ENCODE measurements at places on chromosomes 6 and 20.

DNA sequence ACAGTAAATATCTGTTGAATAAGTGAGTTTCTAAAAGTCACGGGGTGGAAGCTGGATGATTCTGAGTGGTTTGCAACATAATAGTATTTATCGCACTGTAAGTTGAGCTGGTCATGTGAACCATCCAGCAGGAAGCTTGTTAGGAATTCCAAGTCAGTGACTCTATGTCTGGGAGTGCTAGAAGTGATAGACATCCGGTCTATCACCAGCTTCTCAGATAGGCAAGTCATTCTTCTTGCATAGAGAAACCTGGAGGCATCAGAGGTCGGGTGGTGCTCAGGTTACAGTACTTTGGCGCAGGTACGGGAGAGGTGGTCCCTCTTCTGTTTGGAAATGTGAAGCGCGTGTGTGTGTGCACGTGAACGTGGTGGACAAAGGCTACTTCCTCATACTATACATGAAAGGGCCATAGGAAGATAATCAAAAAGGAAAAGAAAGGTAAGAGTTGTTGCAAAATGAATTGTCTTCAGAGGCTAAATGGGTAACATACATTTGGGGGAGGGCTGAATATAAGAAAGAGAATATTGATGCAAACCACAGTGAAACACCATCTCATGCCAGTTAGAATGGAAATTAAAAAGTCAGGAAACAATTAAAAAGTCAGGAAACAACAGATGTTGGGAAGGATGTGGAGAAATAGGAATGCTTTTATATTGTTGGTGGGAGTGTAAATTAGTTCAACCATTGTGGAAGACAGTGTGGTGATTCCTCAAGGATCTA lies 299.3 kb upstream of the ZFP64 start:
- DNase-seq = no peak

GRCh38 chr20:8272766-8273165 lies 140.7 kb downstream of the PLCB1 start:
- DNase-seq = no peak

DNA sequence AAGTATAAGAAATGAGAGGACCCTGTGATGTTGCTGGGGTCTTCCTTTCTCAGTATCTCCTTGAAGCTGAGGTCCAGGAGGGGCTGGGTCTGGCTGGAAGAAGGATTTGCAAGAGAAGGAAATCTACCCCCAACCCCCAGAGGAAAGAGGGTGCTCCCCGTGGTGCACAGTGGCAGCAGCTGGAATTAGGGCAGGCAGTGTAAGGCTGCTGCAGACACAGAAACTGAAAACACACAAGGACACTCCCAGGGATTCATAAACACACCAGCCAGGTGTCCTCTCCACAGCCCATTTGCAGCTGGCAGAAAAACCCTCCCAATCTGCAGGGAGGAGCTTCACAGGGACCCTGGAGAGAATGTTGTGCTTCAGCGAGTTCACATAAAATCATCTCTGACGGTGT lies 297.2 kb downstream of the CDH26 start:
- DNase-seq = no peak

DNA sequence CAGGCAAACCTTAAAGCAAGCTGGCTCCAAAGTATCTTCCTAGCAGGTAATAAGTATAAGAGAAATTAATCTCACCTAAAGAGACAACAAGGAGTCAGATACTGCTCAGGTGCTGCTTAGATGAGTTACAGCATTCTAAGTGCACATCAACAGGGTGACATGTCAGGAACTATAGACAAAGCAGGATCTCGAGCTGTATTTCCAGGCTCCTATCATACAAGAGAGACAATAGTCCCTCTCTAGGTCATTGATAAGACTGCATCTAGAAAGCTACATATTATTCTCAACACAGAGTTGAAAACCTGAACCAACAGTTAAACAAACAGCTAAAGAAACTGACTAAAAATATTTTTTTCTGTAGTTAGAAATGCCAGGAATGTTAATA lies 3.9 kb downstream of the PTPRK start:
- no peak for DNase-seq

GRCh38 chr6:9468277-9468676 lies 946.6 kb downstream of the TFAP2A start:
- no peak for DNase-seq

DNA sequence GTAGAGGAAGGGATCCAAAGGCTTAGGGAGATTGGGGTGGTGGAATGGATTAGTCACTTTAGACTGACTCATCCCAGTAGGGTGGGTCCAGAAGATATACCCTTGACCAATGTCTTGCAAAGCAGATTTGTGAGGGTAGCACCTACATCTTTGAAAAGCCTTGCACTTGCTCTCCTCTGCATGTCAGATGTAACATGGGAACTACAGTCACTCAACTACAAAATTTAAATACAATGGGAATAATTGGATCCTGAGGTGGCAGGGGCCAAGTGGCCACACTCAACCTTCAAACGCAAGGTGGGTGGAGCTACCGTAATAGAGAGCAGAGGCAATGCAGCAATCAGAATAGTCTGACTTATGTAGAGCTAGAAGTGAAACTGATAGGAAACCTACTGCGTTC lies 71.2 kb downstream of the ME1 start:
- DNase-seq = no peak

DNA sequence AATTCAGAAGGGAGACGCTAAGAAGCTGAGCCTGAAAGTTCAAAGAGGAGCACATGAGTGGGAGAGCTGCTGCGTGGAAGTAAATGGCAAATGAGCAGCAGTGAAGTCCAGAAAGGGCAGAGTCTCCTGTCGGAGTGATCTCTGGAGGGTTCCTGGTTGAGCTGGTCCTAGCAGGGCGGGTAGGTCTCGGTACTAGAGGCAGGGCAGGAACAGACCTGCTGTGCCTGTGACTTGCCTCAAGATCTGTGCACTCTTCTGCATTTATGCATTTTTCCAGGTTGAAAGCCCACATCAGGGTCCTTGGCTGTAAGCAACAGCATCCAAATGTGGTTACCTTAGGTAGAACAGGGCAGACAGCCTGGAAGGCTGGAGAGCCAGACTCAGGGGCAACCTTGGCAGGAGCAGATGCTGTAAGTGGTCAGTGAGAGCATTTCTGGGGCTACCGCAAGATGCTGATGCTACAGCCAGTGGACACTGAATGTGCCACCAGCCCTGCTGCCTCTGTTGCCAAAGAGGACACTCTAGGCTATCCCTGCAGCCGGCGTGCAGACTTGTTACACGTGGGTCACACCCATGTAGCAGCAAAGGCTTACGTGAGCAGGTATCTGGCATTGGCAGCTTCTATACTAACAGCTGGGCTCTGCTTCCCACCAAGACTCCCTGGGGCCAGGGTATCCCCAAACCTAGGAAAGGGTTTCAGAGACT lies 8.4 kb downstream of the DUSP22 start:
- DNase-seq = no peak

DNA sequence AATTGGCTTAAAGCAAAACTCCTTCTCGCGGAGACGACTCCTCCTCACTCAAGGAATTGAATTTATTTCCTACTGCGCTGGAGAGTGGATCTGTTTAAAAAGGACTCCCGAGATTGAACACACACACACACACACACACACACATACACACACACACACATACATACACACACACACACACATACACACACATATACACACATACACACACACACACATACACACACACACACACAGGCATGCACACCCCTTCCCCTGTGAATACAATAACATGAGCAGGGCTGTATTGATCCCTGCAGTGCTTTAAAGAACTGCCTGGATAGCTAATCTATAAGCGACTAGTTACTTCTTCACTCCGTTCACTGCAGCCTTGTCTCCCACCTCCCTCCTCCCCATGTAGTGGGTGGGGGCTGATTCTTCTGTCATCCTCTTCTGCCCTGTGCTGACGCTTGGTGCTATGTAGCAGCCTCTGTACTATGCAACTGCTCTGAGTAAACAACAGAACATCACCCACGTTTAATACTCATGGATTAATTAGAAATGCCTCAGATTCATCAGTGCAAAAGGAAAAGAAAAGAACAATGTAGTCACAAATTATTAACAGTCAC lies 549.0 kb downstream of the CDH26 start:
- DNase-seq = no peak

DNA sequence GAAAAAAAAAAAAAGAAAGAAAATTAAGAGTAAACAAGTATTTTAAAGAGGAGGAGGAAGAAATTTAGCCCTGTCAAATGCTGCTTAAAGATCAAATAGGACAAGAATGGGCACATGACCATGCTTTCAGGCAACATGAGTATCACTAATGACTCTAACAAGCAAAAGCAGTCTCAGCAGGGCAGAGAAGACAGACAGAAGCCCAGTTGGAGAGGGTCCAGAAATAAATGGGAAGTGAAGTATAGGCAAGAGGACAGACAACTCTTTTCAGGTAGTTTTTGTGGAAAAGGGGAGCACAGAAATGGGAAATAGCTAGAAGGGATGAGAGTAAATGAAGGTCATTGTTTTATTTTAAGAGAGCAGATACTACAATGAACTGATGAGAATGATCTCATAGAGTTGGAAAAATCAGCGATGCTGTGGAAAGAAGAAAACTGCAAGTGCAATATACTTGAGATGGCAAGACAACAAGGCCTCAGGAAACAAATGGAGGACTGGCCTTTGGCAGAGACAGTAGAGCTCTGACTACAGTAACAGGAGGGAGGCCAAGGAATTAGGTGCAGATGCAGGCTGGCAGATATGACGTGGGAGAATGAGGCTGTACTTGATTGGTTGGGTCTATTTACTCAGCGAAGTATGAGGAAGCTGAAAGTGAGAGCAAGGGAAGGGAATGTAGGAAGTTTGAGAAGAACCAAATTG lies 40.3 kb downstream of the KIF6 start:
- DNase-seq = no peak

- DNase-seq = no peak
These were observed 4.0 kb downstream of the IRF4 start for GRCh38 chr6:395432-396125.

DNA sequence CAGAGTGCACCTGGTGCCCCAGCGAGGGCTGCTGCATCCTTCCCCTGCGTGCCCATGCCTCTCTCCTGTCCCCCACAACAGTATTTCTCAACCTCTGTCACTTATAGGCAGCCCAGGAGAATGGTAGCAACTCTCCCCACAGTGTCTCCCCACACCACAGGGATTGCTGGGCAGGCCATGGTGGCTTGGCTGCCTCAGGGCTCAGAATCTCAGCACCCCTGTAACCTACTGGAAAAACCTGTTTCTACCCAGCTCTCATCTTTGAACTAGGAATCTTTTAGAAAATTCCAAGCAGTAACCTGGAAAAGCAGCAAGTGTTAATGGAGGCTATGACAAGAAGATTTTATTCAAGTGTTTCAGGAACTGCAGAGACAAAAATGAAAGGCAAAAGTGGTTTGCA lies 38.0 kb downstream of the CD164 start:
- DNase-seq = no peak

- DNase-seq = no peak
These were observed 20.1 kb upstream of the RNGTT start for GRCh38 chr6:88983532-88983931.

- DNase-seq = no peak
These were observed 966 bp downstream of the CFAP206 start for GRCh38 chr6:87408721-87409155.

DNA sequence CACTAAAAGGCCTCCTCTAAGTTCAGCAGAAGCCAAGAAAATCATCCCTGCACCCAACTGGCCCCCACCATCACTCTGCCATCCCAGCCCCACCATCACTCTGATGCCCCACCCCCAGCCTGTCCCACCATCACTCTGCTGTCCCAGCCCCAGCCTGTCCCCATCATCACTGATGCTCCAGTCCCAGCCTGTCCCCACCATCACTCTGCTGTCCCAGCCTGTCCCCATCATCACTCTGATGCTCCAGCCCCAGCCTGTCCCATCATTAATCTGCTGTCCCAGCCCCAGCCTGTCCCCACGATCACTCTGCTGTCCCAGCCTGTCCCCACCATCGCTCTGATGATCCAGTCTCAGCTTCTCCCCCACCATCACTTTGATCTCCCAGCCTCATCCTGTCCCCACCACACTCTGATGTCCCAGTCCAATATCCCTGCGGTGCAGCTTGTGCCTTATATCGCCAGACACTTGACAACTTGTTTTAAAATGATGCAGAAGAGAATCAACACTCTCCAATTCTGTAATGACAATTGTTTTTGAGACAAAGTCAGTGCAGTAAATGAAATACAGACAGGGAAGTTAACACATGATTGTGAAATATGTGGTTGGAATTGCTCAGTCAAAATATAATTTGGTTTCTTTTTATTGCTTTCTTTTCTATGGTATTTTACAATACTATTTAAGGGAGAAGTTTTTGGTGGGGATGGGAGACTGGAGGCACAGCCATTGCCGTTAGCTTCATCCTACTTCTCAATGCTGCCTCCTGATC lies 100.8 kb downstream of the TNFAIP3 start:
- DNase-seq = no peak

DNA sequence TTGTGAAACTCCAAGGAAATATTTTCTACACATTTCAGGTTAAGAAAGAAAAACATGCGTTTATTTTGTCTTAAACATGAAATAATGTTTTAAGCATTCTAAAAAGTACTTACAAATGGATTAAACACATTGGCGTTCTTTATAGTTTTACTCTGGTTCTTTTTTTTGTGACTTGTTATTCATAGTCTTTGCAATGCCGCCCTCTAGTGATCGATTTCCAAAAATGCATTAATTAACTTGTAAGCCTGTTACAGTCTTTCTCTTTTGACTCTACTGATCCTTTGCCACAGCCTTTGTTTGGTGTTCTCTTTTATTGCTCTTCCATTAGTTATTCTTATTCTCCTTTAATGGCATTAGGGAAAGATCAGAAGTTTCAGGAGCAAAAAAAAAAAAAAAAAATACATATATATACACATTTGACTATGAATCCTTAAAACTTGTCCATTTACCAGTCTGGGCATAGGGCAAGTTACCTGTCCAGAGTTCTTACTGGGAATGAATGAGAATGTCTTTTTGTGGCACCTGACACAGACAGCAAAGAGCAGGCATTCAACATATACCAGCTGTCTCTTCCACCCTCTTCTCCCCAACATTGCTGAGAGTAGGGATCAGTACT lies 59.9 kb downstream of the MACROD2 start:
- peak; percentile 14 for DNase-seq

DNA sequence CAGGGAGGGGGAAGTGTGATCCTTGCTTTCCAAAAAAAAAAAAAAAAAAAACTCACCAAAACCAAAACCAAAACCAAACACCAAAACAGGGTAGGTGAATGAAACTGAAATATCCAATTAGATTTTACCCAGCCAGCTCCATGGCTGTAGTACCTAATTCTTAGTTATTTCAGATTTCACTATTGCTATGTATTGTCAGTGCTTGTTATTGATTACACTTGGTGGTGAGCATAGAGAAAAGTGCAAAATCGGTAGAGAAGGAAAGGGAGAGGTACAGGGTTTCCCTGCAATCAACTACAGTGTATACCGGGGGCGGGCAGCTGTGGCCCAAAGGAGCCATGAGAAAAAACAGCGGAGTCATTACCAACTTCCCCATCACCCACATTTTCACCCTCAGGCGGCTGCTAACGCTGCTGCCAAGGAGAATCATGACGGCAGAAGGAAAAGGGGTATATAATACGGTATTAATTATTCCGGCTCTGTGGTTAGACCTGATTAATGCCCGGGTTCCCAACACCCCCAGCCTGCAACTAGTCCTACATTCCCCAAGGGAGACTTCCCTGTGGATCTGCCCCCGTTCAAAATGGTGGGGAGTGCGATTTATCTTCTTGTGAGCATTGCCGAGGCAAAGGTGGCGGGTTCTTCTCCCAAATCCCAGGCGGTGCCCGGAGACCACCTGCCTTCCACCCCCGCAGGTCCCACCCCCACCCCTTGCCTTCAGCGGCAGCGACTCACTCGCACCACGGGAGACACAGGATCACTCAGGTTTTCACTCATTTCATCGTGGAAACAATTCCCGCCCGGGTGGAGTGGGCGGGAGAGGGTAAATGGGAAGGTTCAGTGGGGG lies at the start of gene C6orf62:
Gene C6orf62 (minus strand): TSS at position 30 of the 847 bp plus-strand sequence. CDS start 486 bp downstream, outside the sequence.
- DNase-seq = peak; percentile 75

Data from stimulated activated CD4-positive, alpha-beta T cell treated with anti-CD3 and anti-CD28 coated beads, Interleukin-4, amount 100 ng/mL, for 24 hours (primary cell).